ENCODE measurements at places on chromosomes 16 and 17. TPM values are rescaled to one million over a fixed set of nuclear protein-coding genes. Genes with fewer than 3 reads are reported as not detected.

The CHAD gene
- total RNA-seq = not detected

The KIFC3 gene
- 64.5 TPM for total RNA-seq

The MT1F gene
- total RNA-seq = not detected

The HASPIN gene
- total RNA-seq = 1.6 TPM

The PVALEF gene
- total RNA-seq = not detected

The TBC1D3 gene
- not detected for total RNA-seq

The KCNAB3 gene
- 0.10 TPM for total RNA-seq

The PRRT2 gene
- 0.83 TPM for total RNA-seq

The CES3 gene
- total RNA-seq = 1.9 TPM

The JPH3 gene
- total RNA-seq = not detected

The TEX14 gene
- total RNA-seq = 0.10 TPM

Measured in myocyte (in vitro differentiated cells).